ENCODE measurements at places on chromosomes 4 and X.

DNA sequence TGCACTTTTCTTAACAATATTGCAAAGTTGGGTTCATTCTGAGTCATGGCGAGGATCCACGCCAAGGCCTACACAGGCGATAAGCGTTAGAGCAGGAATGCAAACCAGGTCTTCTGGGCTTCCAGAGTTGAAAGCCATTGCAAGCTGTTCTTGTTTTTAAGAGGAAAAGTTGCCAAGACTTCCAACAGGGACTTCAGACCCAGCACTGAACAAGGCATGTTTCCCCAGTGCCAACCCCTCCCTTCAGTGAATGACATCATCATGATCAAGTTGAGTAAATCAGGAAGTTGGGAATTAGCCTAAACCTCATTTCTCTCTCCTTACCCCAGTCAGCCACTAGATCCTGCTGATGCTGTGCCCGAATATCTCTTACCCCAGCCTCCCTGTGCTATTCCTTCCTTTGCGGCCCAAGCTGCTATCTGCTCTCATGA lies 355.1 kb downstream of the HS3ST1 start:
- DNase-seq: no peak

GRCh38 chr4:107034091-107034995 lies 1.8 kb downstream of the DKK2 start:
- DNase-seq: peak; percentile 68

- DNase-seq: peak; percentile 9
Measured at GRCh38 chr4:55578341-55579010, 13.6 kb downstream of the PDCL2 start.

- DNase-seq: no peak
Measured at GRCh38 chr4:98828801-98829200, 100.1 kb downstream of the EIF4E start.

- DNase-seq: no peak
Measured at GRCh38 chrX:134718966-134719317, 60.7 kb upstream of the PLAC1 start.

DNA sequence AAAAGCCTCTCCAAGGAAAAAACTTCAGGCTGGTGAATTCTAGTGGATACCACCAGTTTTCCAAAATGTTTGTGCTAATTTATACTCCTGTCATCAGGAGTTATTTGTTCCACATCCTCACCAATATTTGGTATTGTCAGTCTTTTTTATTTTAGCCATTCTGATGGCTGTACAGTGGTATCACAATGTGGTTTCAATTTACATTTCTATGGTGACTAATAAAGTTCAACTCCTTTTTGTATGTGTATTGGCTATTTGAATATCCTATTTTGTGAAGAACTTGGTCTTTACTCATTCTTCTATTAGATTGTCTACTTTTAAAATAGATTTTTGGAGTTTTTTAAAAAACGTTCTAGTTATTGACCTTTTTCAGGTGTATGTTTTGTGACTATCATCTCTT lies 33.0 kb upstream of the FRAS1 start:
- no peak for DNase-seq

GRCh38 chrX:108417257-108417656 lies 21.0 kb downstream of the COL4A6 start:
- no peak for DNase-seq

- DNase-seq: no peak
Measured at GRCh38 chr4:154743683-154744340, at the start of gene LRAT. TSS of gene LRAT (plus strand) at chr4:154744000. CDS start at chr4:154744327, 327 bp downstream.

GRCh38 chrX:109992203-109992602 lies 10.7 kb upstream of the TMEM164 start:
- DNase-seq: peak; percentile 28

DNA sequence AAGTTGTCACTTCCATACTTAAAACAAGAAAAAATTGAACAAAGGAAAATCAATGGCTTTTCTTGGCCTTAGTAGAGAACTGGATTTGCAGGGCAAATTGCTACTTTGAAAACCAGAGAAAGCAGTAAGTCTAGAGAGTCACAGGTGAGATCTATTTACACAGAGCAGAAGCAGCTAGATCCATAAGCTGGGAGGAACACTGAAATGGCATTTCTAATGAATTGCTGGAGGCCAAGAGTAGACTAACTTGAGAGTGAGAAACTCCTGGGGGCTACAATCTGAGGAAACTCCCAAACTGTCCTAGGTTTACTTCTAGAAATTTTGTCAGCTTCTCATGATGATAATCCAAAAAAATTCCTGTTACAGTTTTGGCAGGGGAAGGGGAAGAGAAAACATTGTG lies 133.3 kb downstream of the SPCS3 start:
- DNase-seq: no peak

GRCh38 chr4:84126061-84126787 lies 372.9 kb downstream of the NKX6-1 start:
- DNase-seq: no peak

- no peak for DNase-seq
Measured at GRCh38 chrX:13051529-13052172, 7.2 kb upstream of the FAM9C start.

GRCh38 chrX:23478056-23478455 lies 143.4 kb downstream of the PTCHD1 start:
- no peak for DNase-seq

GRCh38 chr4:39565878-39566600 lies 38.8 kb upstream of the UGDH start:
- DNase-seq: peak; percentile 45

GRCh38 chr4:159420162-159421057 lies 317.5 kb downstream of the RAPGEF2 start:
- no peak for DNase-seq

DNA sequence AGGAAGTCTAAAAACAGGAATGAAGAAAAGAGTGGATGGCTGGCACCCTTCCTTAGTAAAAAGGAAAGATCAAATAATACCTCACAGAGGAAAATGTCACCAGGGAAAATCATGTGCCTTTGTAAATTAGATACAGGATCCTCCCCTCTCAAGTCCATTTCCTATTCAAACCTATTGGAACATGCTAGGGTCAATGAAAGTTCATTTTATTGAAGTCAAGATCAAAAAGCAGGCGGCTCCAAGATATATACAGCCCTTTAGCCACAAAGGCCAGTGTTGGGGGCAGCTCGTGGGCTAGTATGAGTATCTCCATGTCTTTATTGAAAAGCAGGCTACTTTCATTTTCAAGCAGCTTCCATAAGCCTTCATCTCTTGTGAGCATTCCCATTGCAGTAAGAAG lies 141.1 kb downstream of the QDPR start:
- DNase-seq: no peak

- peak; percentile 40 for DNase-seq
Measured at GRCh38 chrX:109856974-109857373, 123.9 kb upstream of the ACSL4 start.

DNA sequence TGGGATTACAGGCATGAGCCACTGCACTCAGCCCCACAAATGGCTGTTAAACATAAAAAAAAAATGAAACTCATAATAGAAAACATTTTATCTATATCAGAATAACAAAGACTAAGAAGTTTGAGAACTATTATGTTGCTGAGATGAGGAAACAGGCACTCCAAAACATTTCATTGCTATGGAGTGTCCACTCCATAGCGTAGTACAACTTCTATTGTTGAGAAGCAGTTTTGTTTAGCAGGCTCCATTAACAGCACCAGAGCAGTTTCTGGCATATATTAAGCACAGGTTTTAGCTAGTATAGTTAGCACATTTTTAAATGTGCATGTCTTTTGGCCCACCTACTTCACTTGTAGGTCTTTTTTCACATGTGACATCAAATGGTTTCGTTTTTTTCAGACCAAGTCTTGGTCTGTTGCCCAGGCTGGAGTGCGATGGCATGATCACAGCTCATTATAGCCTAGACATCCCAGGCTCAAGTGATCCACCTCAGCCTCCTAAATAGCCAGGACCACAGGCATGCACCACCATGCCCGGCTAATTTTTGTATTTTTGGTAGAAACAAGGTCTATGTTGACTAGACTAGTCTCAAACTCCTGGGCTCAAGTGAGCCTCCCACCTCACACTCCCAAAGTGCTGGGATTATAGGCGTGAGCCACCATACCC lies 5.8 kb downstream of the HMGB2 start:
- DNase-seq: peak; percentile 33

GRCh38 chr4:107691378-107691777 lies 28.7 kb downstream of the PAPSS1 start:
- DNase-seq: no peak

DNA sequence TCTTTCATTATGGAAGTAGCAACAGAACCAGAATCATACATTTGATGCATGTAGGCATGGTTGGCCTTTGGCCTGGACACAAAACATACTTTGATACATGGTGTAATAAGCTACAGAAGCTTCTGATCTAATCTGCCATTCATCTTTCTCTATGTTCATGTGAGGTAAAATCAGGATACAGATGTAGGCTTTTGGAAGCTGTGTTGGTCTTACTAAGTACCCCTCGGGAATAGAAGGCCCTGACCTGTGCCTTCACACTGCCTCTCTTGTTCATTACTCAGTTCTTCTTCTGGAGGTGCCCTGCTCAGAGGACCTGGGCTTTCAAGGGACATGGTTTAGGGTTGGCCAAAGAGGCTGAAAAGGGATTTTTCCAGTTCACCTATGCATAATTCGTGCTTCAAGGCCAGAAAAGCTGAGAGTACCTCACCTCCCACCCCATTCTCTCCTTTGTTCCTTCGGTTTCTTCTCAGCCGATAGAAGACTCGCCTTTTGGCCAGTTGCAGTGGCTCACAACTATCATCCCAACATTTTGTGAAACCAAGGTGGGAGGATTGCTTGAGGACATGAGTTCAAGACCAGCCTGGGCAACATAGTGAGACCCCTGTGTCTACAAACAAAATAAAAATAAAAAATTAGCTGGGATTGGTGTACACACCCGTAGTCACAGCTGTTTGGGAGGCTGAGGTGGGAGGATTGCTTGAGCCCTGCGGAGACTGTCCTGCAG lies 25.9 kb downstream of the SNX25 start:
- no peak for DNase-seq

DNA sequence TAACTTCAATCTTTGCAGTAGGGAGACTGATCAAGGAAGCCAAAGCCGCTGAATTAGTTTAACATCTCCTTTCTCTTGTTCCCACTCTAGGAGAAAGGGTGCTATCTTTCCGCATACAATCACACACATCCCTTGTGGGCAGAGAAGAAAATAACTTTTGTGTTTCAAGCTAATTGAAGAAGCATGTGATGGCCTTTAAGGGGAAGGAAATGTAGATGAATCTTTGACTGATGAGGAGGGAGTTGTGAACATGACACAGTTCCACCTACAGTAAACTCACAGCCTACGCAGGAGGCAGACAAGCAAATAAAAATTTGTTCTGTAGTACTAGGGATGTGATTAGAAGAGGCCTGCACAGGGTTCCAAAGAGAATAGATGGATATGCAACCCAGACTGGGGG lies 14.7 kb upstream of the SPATA4 start:
- DNase-seq: peak; percentile 38

DNA sequence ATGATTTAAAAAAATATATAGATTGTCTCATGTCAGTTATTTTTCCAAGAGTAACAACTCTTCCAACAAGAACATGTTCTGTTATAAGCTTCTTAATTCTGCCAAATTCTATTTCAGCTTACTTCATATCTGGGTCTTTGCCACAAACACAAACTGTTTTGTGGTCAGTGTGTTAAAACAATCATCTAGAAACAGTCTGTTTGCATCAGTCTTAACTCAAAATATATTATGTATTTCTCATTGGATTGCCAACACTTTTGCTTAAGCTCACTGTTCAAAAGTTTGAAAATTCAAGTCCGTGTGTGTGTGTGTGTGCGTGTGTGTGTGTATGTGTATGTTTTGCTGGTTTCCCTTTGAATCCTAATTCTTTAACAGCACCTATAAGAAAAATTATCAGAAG lies 752.3 kb upstream of the NDST4 start:
- no peak for DNase-seq

- peak; percentile 76 for DNase-seq
Measured at GRCh38 chrX:40933706-40934425, 151.4 kb upstream of the USP9X start.

GRCh38 chr4:184806229-184806550 lies 19.6 kb downstream of the ACSL1 start:
- no peak for DNase-seq

DNA sequence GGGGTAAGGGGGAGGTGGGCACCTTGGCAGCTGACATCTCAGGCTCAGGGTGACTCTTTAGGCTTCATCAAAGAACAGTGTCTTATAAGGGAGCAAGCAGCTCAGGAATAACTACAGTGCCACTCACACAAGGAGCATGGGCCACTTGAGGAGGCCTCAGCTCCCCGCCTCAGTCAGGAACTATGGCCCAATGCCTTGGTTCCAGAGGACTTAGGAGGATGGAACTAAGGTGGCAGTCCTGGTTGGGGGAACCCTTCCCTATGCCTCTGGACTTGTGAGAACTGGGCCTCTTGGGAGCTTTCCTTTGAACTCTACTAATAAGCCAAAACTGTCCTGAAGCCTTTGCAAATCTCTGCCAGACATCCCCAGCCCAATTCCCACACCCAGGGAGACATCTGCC lies 160.6 kb downstream of the EFNB1 start:
- DNase-seq: no peak

DNA sequence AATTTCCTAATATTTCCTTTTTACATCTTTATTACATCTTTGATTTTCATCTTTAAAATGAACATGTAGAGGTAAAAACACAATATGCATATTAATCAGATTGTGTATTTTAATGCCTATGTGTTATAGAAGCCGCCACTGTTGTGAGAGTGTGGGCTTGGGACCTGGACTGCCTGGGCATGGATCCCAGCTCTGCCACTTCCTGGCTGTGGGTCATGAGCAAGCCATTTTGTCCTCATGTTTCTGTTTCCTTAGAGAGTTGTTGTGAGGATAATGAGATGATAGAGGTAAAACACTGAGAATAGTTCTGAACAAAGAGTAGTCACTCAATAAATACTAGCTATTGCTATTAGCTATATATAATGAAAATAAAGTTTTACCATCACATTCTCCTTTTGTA lies 38.4 kb upstream of the SCOC start:
- DNase-seq: peak; percentile 7

- no peak for DNase-seq
Measured at GRCh38 chr4:41175794-41176193, 38.5 kb downstream of the APBB2 start.
